Stimulated activated CD4-positive, alpha-beta T cell treated with anti-CD3 and anti-CD28 coated beads, Interleukin-1b, Interleukin-23, amount 100 ng/mL, for 48 hours (primary cell): ENCODE measurements at places on chromosomes 12 and 14.

DNA sequence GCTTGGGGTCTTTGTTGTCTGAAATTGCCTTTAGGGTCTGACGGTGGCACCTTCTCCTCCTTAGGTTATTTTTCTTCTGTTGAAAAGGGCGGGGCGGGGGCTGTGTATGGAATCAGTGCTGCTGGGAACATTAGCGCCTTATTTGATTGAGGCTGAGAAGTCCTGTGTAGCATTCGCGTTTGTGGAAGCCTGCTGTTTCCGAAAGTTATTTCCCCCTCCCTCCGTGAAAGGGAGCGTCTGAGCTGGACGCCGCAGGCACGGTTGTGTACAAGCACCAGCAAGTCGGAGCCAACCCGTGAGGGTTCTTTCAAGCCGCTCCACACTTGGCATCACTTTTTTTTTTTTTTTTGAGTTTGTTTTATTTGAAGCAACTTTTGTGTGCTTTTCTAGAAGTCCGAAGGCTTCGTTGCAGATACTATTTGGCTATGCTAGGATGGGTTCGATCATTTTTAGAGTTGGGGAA lies 1.1 kb downstream of the SYNE2 start:
- DNase-seq, result peak; percentile 21

GRCh38 chr14:104856869-104857860 lies 7.9 kb upstream of the CEP170B start:
- no peak for DNase-seq

DNA sequence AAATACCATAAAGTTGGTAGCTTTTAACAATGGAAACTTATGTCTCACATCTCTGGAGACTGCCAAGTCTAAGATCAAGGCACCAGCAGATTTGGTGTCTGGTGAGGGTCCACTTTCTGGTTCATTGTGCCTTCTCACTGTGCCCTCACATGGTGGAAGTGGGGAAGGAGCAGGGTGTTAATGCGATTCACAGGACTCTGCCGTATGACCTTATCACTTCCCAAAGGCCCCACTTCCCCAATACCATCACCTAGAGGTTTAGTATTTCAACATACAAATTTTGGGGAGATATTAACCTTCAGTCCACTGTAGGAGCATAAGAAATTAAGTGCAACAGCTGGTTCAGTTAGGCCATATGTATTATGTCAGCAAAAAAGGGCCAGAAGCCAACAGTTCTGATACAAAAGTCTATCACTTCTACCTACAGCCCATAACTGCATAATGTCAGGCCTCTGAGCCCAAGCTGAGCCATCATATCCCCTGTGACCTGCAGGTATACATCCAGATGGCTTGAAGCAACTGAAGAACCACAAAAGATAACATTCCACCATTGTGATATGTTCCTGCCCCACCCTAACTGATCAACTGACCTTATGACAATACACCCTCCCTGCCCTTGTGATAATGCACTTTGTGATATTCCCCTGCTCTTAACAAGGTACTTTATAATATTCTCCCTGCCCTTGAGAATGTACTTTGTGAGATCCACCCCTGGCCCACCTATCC lies 24.7 kb downstream of the DDHD1 start:
- no peak for DNase-seq

GRCh38 chr12:52358575-52359350 lies 8.5 kb downstream of the KRT85 start:
- no peak for DNase-seq

DNA sequence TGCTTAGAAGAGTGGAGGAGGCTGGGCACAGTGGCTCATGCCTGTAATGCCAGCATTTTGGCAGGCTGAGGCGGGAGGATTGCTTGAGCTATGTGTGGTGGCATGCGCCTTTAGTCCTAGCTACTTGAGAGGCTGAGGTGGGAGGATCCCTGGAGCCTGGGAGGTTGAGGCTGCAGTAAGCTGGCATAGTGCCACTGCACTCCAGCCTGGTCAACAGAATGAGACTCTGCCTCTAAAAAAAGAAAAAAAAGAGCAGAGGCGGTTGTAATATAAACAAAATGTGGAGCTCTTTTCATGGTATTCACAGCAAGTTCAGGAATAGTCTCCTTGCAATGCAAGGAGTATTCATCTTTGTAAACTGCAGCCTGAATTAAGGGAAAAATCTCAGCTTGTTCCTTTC lies 27.2 kb downstream of the ARID2 start:
- no peak for DNase-seq
